ENCODE measurements at places on chromosomes 16 and 17.

DNA sequence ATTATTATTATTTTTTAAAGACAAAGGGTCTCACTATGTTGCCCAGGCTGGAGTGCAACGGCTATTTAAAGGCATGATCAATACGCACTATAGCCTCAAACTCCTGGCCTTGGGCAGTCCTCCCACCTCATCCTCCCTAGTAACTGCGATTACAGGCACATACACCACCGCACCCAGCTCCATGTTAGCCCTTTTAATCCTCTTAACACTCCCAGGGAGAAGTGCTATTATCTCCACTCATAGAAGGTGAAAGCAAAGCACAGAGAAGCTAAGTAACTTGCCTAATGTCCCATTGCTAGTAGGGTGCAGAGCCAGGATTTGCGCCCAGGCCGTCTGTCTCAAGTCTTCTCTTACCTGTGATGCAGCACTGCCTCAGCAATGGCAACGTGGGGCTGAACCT lies 5.0 kb downstream of the HAS3 start:
- DNase-seq = no peak

DNA sequence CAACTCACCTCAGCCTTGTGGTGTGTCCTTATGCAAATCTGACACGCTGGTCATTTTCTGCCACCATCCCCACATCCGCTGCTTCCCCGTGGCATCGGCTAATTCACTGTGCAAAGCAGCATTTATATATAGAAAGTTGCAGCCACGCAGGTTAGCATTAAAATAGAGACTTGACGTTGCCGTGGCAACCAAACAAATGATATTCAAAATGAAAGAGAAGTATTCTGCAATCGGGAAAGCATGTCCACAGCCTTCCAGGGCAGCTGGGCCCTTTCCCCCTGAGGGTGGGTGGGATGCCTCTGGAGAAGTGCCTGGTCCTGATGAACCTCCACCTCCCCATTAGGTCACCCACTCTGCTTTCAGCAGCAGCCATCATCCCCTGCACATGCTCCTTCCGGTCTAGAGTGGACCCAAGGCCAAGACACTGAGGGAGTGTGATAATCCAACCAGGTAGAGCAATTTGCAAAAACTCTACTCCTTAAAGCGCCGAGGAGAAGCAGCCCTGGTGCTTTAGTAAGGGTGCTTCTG lies 138.7 kb downstream of the GAS7 start:
- no peak for DNase-seq

DNA sequence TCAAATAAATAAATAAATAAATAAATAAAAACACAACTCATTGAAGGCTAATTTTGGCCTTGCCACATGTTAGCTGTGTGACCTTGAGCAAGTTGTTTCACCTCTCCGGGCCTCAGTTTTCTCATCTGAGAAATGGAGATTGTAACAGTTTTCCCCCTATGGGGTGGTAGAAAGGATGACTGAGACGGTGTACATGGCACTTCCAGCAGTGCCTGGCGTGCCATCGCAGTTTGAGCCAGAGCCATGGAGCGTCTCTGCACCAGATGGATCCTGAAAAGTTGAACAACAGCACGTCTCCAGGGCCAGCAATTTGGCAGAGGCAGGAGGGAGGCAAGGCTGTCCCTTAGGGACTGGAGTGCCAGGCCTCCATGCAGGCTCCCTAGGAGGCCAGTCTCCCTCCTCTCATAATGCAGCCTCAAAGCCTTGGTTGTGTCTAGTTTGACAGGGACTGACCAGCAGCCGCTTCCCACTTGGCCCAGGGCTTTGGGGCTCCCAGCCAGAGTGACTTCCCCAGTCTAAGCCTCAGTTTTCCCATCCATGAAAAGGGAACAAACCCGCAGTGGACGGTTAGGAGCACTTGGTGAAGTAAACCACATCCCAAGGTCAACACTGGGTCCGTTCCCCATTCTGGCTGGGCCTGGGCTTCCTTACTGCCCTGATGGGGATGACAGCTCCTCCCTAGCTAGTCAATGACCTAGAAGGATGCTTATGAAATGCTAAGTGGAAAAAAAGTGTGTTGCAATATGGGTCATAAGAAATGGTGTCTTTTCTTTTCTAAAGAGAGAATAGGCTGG lies 19.3 kb downstream of the SOCS1 start:
- DNase-seq = no peak

- DNase-seq = peak; percentile 16
Measured at GRCh38 chr17:36936455-36937000, 747 bp upstream of the LHX1 start.

GRCh38 chr17:1783834-1784611 lies 22.2 kb downstream of the SERPINF1 start:
- DNase-seq = no peak

DNA sequence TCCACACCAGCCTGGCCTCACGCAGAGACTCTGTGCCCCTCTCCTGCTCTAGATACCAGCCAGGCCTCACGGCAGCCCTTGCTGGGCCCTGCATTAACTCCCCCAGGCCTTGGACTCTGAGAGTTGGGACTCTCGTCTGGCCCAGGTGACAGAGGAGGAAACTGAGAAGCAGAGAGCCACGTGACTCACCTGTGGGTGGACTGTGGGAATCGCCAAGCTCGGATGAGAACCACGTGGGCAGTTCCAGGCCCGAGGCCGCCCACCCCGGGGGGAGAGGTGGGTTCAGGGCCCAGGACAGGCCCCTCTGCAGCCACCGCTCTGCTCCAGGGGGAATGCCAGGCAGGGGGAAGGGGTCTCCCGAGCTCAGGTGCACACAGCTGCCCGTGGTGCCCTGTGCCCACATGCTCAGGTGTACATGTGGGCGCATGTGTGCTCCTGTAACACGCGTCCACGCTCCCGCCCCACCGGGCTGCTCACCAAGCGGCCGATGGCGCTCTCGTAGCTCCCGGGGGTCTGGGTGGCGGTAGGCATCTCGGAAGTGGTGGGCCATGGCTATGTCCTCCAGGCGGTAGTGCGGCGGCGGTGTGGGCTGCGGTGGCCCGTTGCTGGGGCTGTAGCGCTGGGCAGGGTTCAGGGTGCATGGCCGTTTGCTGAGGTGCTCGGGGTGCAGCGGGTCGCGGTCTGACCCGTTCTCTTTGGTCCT lies 18.3 kb upstream of the PABPN1L start:
- no peak for DNase-seq

DNA sequence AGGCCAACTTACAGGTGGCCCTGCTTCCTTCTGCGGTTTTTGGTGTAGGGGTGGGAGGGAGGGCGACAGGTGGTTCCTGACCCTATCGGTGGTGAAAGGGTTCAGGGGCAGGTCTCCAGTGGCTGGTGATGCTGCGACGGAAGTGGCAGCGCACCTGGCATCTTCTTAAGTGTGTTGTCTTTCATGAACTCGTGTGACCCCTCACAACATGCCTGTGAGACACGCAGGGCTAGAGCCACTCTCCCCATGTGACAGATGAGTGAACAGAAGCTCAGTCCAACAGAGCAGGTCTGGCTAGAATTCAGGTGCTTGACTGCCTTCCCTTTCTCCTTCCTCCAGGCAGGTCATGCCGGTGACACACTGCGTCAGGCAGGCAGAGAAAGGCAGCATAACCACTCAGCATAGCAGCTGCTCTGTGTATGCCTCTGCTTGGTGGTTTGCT lies 8.0 kb downstream of the TNFAIP1 start:
- DNase-seq = peak; percentile 59

DNA sequence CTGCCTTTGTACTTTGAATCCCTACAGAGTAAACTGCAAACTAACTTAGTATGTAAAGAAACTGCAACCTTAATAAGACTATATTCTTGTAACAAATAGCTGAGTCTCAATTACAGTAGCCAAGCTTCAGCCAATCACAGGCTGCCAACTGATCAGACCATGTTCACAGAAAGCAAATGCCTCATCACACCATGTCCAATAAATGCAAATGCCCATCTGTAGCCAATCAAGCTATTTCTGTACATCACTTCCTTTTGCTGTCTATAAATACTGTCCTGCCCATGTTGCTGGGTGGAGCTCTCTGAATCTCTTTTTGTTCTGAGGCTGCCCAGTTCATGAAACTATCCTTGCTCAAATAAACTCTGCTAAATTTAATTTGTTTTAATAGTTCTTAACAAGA lies 531.7 kb upstream of the TOM1L1 start:
- DNase-seq = no peak

DNA sequence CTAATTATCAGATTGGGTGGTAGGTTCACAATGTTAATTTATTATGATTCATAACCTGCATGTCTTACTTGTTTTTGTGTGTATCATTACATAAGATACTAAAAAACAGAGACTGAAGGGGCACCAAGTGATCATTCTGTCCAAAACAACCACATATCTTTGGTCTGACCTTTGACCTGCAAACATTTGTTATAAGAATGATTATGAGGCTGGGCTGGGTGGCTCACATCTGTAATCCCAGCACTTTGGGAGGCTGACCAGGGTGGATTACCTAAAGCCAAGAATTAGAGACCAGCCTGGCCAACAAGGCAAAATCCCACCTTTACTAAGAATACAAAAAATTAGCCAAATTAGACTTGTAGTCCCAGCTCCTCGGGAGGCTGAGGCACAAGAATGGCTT lies 116.4 kb downstream of the SPAG9 start:
- DNase-seq = no peak

DNA sequence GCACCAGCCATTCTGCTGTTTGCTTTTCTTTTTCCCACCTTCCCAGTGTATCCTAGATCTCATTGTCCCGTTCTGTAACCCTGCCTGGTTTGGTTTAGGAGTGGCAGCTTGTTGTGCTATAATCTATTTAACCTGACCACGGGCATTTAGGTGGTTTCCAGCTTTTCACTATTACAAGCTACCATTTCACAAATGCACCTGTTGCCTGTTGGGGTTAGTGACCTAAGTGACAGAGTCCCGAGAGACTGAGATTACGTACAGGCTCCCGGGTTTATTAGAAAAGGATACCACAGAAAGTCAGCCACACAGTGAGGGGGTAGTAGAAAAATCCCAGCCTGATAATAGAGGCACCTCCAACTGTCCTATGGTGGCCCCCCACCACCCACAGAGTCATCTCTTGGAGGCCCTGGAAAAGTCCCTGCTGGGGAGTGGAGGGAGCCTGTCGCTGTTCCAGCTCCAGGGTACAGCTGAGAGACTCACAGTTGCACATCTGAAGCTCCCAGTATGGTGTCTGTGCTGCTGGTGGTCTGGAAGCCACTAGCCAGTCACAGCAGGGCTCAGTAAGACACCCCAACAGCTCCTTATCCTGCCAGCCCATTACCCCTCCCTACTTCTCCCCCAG lies 21.2 kb downstream of the CLEC16A start:
- no peak for DNase-seq

DNA sequence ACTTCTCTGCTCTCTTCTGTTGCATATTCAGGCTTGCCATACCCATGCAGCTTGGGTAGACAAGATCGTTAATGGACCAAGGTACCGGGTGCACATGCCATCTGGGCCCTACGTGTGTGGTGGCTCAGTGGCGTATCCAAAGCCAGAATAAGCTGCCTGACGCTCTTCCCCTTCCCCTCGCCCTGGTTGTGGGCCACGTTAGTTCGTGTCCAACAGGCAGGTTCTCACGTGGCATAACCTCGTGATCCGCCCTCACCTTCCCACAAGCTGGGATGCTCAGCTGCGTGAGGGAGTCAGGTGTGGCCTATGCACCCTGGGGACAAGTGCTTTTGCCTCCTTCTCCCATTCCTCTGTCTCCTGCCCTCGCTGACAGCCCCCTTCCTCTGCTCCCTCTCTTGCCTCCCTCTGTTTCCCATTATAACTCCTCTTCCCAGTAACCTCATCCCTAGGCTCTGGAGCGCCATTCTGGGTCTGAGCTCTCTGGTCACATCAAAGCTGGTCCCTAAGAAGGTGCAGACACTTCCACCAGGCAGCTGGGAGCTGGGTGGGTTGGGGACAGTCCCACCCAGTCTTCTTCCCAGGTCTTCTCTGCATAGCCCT lies 77.6 kb downstream of the PLD6 start:
- no peak for DNase-seq

DNA sequence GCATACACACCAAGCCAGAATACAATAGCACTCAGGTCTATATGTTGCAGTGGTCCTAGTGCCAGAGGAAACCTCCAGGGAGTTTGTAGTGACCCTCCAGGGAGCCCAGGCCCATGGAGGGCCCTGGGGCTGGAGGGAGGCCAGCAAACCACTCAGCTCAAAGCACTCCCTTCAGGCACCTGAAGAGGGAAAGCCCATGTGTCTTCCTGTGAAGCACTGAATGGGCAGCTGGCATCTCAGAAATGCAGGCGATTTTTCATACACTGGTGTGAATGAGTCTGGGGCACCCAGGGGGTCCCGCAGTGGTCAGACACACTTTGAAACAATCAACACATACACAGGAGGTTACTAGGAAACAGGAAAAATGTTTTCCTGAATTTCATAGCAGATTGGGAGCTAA lies 12.8 kb downstream of the TBC1D26 start:
- DNase-seq = no peak

DNA sequence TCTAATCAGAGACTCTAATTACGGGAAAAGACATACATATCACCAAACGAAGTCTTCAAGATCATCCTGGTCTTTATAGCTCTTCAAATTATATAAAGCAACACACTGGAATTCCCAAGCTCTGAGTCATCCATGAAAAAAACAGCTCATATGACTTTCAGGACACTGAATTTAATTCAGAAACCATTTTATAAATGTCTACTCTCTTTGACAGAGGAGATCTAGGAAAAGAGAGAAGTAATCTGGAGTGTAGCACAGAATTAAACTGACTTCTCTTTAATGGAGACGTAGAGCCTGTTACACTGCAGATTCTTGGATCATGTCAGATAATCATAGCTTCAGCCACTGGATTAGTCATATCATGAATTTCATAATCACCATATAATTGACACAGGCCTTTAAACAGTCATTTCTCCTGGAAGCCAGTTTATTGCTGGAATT lies 86.8 kb upstream of the WSB1 start:
- DNase-seq = no peak

DNA sequence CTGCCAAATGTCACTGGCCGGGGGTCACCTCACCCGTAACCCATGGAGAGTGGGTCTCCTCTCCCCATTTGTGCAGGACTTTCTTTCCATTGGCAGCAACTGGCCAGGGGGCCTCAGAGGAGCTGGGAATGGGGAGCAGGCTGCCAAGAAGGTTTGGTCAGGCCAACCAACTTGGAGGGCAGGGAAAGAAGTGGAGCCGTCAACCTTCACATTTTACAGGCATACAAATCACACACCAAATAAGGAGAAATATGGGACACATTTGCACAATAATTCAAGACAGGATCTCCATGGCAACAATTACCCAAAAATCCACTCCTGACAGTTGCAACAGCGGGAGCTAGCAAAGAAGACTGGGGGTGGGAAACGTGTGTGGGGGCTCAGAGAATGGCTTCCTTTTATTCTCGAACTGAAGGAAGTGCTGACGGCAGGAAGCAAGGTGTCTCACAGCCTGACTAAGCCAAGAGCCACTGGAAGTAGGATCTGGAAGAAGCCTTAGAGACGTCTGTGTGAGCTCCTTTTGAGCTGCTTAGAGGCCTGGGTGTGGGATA lies 20.9 kb downstream of the RPRML start:
- no peak for DNase-seq

Data from NCI-H510A treated with DMSO at 0.1 percent for 48 hours (cell line).